ENCODE measurements at places on chromosomes 2 and 18.

- no peak for DNase-seq
Observed at GRCh38 chr18:23189768-23190661, 54.7 kb downstream of the CABLES1 start.

- no peak for DNase-seq
Observed at GRCh38 chr2:150478200-150478974, 9.1 kb downstream of the RND3 start.

DNA sequence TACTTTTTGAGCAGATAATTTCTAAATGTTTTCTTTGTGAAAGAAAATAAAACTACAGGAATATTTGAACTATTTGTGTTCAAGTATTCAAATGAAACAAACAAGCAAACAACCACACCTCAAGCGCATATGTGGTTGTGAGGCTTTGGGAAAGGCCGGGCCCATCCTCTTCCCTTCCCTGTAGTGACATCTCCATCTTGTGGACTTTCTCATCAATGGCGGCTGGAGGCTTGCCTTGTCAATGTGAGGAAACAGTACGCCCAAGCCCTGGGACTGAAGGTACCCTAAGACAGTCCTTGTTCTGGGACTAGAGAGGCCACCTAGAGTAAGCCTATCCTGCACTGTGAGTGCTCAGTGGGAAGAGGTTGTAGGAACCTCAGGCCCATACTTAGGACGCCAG, 166.8 kb downstream of the TPGS2 start:
- no peak for DNase-seq

- DNase-seq = no peak
Observed at GRCh38 chr2:212227755-212228154, 310.8 kb downstream of the ERBB4 start.

- no peak for DNase-seq
Observed at GRCh38 chr2:159054032-159054334, 85.5 kb downstream of the TANC1 start.

- DNase-seq = no peak
Observed at GRCh38 chr18:5939801-5940667, 44.7 kb upstream of the TMEM200C start.

DNA sequence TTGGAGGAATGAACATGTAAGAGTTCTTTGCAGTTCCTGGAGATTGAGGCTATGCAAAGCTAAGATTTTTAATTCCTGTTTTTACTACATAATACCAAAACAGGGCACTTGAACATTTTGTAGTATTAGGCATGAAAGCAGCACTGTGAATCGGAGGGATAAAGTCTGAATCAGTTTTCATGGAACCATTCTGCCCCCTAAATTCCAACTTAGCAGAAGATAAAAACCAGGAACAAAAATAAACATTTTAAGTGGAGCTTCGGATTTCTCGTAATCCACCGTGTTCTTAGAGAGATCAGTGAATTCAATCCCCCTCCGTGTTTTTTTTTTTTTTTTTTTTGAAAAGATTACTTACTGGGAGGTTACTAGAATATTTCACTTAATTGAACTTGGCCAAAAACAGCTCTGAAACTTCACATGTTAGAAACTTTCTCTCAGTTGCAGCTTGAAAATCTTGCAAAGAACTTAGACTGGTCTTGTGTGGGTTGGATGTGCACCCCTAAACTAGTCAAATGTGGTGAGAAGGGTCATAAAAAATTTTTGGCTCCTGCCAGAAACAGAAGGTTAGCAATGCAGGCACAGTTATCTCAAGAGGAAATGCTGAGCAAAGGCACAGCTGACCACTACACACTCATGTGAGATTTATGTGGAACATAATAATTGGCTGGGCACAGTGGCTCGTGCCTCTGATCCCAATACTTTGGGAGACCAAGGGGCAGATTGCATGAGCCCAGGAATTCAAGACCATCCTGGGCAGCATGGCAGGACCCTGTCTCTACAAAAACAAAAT, 145.4 kb upstream of the RNF152 start:
- no peak for DNase-seq

- DNase-seq = no peak
Observed at GRCh38 chr2:52369178-52369577, 1337.2 kb upstream of the NRXN1 start.

- DNase-seq = no peak
Observed at GRCh38 chr18:54233228-54233625, 8.8 kb upstream of the MBD2 start.

DNA sequence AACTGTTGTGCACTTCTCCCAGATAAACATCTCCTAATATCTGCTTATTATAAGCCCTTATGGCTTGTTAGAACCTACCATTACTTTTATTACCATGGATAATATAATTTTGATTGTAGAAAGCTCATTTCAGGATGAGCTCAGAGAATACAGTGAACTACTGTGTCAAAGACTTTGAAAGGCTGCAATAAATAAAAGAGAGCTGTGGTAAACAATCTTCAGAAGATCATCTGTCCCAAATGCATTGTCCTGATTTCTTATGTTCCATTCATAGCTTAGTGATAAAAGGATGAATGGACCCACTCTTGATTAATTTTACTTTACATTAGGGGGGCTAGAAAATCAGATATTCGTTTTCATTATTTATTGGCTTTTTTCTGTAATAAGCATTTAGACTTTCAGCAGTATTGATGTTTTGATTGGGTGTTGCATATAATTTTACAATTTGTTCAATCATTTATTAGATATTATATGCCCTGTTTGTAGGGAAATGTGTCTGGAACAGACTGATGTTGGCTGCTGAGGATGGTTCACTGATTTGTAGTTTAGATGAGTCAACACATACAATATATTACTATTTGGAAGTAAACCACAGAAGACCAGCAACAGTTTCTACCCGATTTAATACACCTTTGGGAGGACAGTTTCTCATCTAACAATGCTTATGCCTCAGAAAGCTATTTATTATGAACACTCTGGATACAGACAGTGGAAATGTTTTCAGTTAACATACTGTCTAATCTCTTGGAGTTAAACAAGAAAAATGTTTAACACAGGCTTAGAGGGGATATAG, 147.2 kb downstream of the TMEFF2 start:
- DNase-seq = no peak

DNA sequence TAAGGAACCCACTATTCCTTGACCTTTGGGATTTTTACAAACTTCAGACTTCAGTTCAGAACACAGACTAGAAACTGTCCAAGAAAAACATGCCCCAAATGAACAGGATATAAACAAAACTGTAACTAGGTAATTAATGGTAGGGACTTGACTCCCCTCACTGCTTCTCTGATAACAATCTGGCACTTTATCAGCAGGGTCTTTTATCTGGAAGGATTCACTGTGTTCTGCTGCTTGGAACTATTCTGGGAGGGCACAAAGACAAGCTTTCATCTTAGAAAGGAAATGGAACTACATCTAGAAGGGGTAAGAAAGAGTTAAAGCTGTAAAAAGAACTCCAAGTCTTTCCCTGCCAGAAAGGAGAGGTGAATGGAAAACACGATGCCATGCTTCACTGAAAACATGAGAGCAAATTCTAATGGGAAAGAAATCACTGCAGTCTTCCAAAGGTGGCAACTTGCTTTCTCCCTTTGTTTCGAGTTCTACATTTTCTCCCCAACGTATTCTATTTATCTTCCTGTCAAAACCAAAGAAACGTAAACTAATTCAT, 181.2 kb downstream of the THADA start:
- DNase-seq = no peak

DNA sequence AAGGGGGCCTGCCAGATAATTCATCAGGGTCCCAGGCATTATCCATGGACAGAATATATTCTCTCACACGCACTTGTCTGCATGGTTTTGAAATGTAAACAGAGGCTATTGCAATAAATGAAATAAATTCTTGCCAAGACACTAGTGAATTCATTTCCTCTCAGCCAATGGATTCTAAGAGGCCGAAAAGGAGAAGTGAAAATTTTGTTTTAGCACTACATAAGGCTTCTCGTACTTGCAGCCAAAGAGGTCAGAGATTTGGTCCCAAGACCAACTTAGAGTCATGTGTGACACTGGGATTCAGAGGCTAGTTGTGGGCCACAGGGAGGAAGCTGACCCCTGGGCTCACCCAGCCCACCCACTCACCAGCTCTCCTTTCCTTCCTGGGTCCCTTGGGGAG, 184.1 kb upstream of the GLI2 start:
- DNase-seq = no peak

GRCh38 chr2:21404137-21404536, 280.4 kb downstream of the TDRD15 start:
- DNase-seq = no peak

DNA sequence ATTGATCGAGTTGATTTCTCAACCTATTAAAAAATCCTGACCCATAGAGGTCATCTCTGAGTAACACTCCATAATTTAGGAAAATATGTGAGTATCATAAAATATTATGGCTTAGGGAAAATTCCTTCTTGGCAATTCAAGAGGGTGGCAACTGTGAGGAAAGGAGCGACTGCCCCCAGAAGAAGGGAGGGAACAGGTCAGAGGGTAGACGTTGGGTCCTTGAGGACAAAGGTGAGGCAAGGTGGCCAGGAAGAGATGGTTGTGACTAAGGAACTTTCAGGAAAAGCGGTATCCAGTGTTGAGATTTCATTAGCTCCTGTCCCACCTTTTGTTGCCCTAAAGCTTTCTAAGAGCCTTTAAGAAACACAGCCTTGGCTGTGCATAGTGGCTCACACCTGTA, 10.5 kb upstream of the AGAP1 start:
- no peak for DNase-seq

- no peak for DNase-seq
Observed at GRCh38 chr2:236345081-236345714, 81.0 kb upstream of the ASB18 start.

GRCh38 chr18:24362757-24363156, 34.9 kb downstream of the OSBPL1A start:
- no peak for DNase-seq

DNA sequence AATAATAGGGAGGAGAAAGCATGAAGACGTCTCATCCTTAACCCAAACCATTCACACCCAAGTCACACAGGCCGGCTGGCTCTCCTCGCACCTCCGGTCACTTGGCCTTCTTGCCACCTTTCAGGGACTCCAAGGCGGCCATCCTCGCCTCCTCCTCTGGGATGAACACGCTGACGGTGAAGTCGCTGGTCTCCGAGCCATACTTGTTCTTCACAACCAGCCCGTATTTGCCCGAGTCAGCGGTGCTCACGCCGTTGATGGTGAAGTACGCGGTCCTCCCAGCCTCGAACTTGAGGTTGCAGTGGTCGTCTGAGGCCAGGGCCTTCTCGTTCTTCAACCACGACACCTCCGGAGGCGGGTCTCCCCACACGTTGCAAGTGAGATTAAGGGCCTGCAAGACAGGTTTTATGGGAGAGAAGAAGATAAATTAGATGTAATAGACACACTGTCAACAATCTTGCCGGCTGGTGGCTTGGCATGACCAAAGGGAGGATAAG, 54.3 kb upstream of the LPIN2 start:
- DNase-seq = no peak

DNA sequence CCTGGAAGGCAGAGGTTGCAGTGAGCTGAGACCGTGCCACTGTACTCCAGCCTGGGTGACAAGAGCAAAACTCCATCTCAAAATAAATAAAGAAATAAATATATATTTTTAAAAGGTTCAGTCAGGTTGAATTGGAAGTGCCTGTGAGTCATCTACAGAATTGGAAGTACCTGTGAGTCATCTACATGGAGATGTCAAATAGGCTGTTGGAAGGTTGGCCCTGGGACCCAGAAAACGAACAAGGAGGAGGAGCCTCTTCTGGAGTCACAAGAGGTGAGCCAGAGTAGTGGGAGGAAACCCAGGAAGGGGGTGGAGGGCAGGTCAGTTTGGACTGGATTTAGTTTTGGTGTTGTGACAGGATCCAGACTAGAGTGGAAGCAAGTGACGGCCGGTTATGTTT, 15.2 kb upstream of the SCYGR1 start:
- DNase-seq = no peak

- peak; percentile 54 for DNase-seq
Observed at GRCh38 chr2:236579746-236580315, 10.2 kb downstream of the ACKR3 start.

DNA sequence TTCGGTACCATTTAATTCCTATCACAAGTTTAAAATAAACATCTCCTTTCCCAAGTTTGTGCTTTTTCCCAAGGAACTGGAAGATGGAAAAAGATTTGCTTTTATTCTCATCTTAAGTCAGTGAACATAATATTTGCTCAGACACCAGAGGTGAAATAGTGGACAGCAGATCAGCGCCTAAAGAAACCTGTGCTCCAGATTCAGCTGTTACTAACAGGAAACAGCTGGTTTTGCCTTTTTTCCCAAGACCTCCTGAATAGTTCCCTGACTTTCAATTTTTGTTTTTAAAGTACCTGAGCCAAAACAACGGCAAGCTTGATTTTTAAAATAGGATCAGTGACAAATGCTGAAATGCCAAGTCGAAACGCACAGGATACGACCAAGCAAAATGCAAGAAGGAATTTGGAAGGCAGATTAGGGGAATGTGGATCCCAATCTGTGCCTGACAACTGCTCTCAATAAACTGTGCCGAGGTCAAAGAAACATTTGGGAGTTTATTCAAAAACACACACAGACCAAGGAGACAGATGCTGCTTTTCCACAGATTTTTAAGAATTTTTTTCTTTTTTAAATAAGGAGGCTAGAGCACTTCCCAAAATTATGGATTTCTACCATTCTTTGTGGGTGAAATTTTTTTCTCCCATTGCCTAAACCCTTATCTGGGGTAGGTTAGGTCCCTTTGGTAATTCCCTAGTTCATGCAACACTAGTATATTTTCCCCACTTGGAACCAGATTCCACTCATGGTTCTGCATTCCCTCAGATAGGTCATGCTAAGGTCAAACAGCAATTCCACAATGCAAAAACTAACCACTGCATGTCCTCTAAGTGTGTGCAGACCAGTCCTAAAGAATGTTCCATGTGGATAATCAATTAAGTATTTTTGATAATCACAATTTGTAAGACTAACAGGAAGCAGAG, 121.5 kb upstream of the PDE1A start:
- no peak for DNase-seq

DNA sequence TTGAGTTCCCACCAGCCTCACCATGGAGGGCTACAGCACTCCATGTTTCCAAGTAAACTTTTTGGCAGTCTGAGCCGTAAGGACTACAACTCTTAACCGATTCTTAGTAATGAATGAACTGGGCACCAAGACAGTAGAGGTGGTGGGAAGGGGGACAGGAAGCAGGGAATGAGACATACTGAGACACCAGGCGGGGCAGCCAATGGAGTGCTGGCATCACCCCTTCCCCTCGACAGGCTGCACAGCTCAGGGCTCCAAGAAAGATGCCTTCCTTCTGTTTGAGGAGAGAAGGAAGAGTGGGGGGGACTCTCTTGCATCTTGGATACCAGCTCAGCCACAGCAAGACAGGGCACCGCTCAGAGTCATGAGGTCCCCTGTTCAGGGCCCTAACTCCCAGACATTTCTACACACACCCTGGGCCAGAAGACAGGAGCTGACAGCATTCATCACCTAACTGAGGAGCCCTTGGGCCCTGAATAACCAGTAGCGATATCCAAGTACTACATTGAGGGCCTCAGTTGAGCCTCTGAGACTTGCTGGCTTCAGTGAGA, 45.2 kb downstream of the USP34 start:
- DNase-seq = no peak

- no peak for DNase-seq
Observed at GRCh38 chr18:715626-716025, 3.2 kb upstream of the ENOSF1 start.

DNA sequence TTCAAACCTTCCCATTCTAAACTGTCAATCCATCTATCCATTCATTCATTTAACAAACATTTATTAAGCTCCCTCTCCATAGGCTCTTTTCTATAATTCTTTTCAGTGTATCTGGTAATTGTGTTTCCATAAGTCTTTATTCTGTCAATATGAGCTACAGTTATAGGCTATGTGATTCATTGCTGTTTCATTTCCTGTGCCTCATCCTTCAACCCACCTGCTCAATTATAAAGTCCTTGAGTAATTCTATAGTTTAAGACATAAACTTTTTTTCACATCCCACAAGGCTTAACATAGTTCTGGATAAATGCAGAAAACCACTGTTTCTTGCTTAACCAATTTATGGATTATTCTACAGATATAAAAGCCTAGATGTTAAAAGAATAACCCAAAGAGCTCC, 84.2 kb upstream of the PIK3C3 start:
- DNase-seq = no peak

Data from midbrain (tissue), 1 donor.